Thoracic aorta (tissue), 2 donors: ENCODE measurements at places on chromosomes 7 and 10. TPM values are rescaled to one million over a fixed set of nuclear protein-coding genes. Genes with fewer than 3 reads are reported as not detected.

Gene GRM3
- not detected for total RNA-seq

Gene NEUROD6
- total RNA-seq, result not detected

Gene WDR86
- not detected for total RNA-seq

DNA sequence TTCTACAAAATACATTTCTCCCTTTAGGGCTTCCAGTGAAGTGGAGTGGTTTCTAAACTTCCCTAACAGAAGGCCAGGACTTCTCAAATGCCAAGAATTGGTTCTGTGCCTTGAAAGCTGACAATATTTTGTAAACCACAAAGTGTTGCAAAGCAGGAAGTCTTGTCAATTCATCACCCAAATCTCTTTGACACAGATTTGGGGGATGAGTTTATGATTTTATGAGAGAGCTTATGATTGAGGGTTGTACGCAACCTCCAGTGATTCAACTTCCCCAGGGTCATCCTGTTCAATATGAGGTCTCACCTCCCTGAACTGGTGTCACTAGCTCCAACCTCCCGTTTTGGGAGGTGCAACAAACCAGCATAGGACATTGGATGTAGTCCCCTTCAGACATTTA lies 83.7 kb downstream of the PRLHR start:
- DNase-seq, result no peak

GRCh38 chr7:121499624-121500023 lies 103.5 kb upstream of the FAM3C start:
- DNase-seq, result no peak

DNA sequence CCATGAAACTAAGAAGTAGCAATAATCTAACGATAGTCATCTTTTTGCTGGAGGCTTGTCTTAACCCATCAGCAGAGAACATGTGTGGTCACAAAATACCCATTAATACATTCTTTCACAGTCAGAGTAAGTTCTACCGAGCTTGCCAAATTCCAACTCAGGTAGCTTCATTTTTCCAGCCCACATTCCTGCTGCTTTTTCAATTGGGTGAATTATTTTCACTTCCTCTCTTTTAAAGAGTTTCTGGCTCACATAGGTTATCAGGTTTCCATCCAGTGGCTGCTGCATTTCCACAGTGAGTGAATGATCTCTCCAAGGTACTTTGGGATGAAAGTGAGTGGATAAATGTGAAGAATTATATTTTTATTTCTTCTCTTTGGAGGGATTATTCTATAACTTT lies 233.1 kb downstream of the SEMA3E start:
- no peak for DNase-seq

GRCh38 chr7:128221929-128222403 lies 19.1 kb upstream of the LEP start:
- DNase-seq, result no peak

GRCh38 chr7:1857487-1858421 lies 187.7 kb downstream of the ELFN1 start:
- no peak for DNase-seq

Gene ABCB4
- total RNA-seq, result 8.7 TPM

Gene ADAM12
- 2.2 TPM for total RNA-seq

Gene LRRTM3
- total RNA-seq, result not detected

Gene METTL27
- 1.2 TPM for total RNA-seq

Gene STAG3
- 0.95 TPM for total RNA-seq

GRCh38 chr10:103859161-103860086 lies 4.0 kb upstream of the SH3PXD2A start:
- DNase-seq, result no peak

Gene MUC3A
- 0.49 TPM for total RNA-seq

GRCh38 chr10:132238371-132239125 lies 51.8 kb downstream of the DPYSL4 start:
- no peak for DNase-seq

- DNase-seq, result no peak
These were observed 92.7 kb upstream of the GPR141 start for GRCh38 chr7:37590824-37591223.

Gene TMEM196
- not detected for total RNA-seq

DNA sequence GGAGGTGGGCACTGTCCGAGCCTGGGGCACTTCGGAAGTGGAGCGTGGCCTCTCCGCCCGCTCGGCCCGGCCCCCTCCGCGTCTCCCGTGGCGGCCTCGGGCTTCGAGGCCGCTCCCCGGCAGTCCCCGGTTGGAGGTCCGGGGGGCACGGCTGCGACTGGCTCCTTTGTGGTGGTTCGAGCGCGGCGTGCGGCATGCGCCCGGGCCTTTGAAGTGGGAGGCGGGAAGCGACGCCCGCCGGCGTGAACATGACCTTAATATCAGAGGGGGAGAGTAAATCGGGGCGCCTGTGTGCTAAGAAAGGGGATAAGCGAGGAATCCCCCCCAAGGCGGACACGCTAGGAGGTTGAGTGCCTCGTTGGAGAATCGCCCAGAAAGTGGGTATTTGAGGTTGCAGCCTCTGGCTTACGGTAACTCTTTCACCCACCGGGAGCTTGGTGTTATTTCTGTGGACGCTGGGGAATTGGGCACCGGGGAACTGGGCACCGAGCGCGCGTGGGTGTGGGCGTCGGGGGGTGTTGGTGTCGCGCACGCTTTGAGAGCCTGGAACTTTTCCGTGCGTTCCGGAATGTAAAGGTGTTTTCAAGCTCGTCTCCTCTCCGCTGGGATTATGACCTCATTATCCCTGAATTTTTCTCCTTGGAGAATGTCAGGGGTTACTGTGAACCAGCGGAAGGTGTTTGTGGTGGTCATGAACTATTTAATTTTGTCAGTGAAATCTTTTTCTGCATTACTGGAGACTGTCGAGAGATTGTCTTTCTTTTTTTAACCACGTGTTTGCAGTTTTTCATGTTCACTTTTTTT lies 660 bp downstream of the SUV39H2 start:
- DNase-seq, result no peak

Gene SH2B2
- total RNA-seq, result 10.0 TPM

DNA sequence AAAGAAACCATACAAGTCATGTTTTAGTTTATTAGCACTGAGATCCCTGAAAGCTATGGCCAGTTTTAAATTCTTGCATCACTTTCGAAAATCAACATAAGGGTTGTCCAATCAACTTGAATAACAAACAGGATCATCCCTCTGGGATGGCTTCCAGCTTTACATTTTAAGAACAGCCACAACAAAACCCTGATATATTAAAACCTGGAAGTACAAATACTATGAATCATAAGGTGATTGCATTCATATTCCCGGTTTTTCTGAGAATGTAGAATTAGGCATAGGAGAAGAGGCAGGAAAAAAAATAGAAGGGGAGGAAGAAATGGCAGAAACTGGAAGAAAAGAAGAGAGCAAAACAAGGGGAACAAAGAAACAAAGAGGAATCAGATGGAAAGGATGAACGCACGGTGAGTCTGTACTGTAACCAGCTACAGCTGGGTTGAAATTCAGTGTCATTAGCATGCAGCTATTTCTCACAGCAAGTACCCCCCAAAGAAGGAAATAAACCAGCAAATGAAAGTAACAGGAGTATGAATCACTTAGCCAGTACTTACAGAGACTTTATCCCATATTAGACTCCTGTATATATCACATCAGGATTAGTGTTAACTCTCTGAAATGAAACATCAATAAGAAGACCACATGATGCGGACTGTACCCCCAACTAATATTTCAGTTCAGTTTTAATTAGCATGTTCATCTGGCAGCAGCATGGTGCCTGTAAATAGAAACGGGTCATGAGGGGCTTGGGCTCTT lies 301.3 kb downstream of the RNLS start:
- DNase-seq, result no peak

Gene C10orf67
- not detected for total RNA-seq

Gene LRIT1
- total RNA-seq, result not detected

GRCh38 chr7:12124028-12124427 lies 87.1 kb upstream of the TMEM106B start:
- DNase-seq, result no peak

DNA sequence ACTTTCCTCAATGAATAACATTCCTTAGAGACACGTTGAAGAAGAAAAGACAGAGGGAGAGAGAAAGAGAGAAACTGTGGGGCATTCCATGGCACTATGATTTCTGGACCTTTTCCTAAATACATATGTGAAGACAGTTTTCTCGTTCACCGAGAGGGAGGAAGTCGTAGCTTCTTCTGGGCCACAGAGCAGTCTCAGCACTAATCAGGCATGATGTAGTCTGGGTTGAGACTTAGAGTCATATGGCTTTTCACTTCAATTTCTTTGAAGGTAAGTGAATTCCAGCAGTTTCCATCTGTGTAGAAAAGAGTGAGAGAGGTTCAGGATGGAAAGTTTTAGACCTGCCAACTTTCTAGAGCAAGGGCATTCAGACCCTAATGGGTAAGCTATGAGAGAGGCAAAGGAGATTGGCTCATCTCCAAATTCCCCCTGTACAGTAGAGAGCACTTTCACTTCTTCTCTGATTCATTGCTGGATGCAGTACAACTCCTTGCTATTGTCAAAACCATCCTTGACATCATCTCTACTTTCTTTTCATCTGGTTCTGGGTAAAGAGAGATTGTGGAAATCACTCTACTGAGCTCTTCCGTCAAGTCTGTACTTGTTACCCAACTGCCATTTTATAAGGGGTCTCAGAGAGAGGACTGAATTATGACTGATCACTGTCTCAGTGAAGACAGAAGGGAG lies 31.5 kb upstream of the OR9A4 start:
- no peak for DNase-seq

- no peak for DNase-seq
These were observed 66.9 kb upstream of the ADAM12 start for GRCh38 chr10:126455036-126455765.
